Lower leg skin (tissue), 4 donors: ENCODE measurements at places on chromosomes 1 and 21. TPM values are rescaled to one million over a fixed set of nuclear protein-coding genes. Genes with fewer than 3 reads are reported as not detected.

The KIAA1614 gene
- total RNA-seq = 2.4 TPM

DNA sequence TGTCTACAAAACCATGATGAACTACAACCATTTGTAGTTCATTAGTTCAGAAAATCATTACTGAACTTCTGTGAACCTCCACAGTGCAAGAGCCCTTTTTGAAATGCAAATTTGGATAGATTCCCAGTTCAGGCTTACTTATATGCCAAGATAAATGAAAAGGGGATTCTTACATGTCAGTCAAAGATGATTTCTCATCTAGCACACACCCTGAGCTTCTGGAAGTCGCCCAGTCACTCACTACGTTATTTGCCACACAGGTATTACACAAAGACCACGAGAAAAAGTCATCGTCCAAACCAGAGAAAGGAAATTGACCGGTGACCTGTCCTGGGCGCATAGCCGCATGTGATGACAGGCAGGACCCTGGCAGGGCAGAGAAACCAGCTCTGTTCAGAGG lies 41.8 kb downstream of the ETS2 start:
- DNase-seq = no peak

DNA sequence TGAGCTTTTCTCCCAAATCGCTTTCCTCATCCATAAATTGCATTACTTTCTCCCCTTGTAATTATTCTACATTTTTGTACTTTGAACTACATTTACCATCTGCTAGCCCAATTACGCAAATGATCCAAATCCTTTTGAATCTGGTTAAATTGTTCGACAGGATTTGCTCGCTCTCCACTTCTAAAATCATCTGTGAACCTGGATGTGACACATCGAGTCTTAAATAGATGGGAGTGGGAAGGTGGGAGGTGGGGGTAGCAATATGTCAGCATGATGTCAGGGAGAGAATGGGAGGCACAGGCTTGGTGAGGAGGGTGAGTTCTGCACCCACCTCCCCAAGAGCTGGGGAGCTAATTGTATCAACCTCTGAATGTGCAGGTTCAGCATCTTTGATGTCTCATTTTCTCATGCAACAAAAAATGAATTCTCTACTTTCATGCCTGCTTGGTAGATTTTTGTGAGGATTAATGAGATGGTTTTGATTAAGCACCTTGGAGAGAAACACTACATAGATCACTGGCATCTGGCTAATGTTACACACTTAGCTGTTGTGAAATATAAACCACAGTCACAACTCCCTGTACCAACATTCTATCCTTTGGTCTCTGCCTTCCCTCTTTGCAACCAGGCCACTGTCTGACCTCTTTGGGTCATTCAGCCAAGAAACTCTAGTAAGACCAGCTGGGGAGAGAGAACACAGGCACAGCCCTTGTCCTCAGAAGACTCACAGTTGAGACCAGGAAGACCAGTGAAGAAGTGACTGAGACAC lies 165.1 kb downstream of the DAB1 start:
- no peak for DNase-seq

DNA sequence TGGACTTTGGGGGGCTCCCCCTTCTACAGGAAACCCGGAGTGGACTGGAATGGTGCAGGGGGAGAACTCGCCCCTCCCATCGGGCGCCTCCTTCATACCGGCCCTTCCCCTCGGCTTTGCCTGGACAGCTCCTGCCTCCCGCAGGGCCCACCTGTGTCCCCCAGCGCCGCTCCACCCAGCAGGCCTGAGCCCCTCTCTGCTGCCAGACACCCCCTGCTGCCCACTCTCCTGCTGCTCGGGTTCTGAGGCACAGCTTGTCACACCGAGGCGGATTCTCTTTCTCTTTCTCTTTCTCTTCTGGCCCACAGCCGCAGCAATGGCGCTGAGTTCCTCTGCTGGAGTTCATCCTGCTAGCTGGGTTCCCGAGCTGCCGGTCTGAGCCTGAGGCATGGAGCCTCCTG lies at the start of gene TNFRSF14:
TNFRSF14 (plus strand) TSS at position 95 of the 401 bp plus-strand sequence; CDS start at position 389, 294 bp downstream.
- peak; percentile 94 for DNase-seq
